Spinal cord (tissue), 10 donors: ENCODE measurements at places on chromosomes 12 and 14. TPM values are rescaled to one million over a fixed set of nuclear protein-coding genes. Genes with fewer than 3 reads are reported as not detected.

STON2 gene
- 81.9 TPM for total RNA-seq

MYF5 gene
- total RNA-seq = not detected

CIDEB gene
- 4.9 TPM for total RNA-seq

AQP2 gene
- not detected for total RNA-seq

CPNE8 gene
- total RNA-seq = 18.6 TPM

ACSS3 gene
- total RNA-seq = 26.0 TPM

HOXC12 gene
- 2.3 TPM for total RNA-seq

TCL1B gene
- not detected for total RNA-seq

OVCH1 gene
- 0.66 TPM for total RNA-seq

APOF gene
- total RNA-seq = not detected

C12orf54 gene
- 0.40 TPM for total RNA-seq

TAS2R42 gene
- total RNA-seq = not detected

FRS2 gene
- total RNA-seq = 87.1 TPM

ADAMTS20 gene
- total RNA-seq = 0.69 TPM

TCL1A gene
- 0.11 TPM for total RNA-seq

SLC25A47 gene
- not detected for total RNA-seq

TAS2R10 gene
- total RNA-seq = 1.8 TPM

SMAGP gene
- 17.6 TPM for total RNA-seq

STXBP6 gene
- total RNA-seq = 42.9 TPM

SAMD15 gene
- 10.3 TPM for total RNA-seq

NUP107 gene
- total RNA-seq = 54.4 TPM

HVCN1 gene
- 10.7 TPM for total RNA-seq

CNPY2 gene
- 46.7 TPM for total RNA-seq

KRT80 gene
- total RNA-seq = not detected

AGAP2 gene
- 13.0 TPM for total RNA-seq

HECTD1 gene
- 309 TPM for total RNA-seq

SAMD4A gene
- total RNA-seq = 31.2 TPM

LALBA gene
- not detected for total RNA-seq

TSHR gene
- 3.7 TPM for total RNA-seq

RAB5B gene
- total RNA-seq = 93.7 TPM

C1QL4 gene
- 3.8 TPM for total RNA-seq

KLRC1 gene
- total RNA-seq = not detected

GDF3 gene
- 0.28 TPM for total RNA-seq

PROX2 gene
- total RNA-seq = 0.06 TPM

SRRM4 gene
- total RNA-seq = 6.6 TPM

TAS2R31 gene
- total RNA-seq = 7.8 TPM

OR6S1 gene
- not detected for total RNA-seq

CIPC gene
- total RNA-seq = 35.2 TPM

SLC22A17 gene
- 333 TPM for total RNA-seq

KCNC2 gene
- 23.2 TPM for total RNA-seq

CLEC12A gene
- total RNA-seq = 10.8 TPM

MIS18BP1 gene
- 22.6 TPM for total RNA-seq

A2M gene
- total RNA-seq = 175 TPM

ART4 gene
- 0.17 TPM for total RNA-seq

RABGGTA gene
- 23.5 TPM for total RNA-seq

IAPP gene
- total RNA-seq = not detected
